Thyroid gland (tissue), 4 donors: ENCODE measurements at places on chromosomes 12 and 14. TPM values are rescaled to one million over a fixed set of nuclear protein-coding genes. Genes with fewer than 3 reads are reported as not detected.

DNA sequence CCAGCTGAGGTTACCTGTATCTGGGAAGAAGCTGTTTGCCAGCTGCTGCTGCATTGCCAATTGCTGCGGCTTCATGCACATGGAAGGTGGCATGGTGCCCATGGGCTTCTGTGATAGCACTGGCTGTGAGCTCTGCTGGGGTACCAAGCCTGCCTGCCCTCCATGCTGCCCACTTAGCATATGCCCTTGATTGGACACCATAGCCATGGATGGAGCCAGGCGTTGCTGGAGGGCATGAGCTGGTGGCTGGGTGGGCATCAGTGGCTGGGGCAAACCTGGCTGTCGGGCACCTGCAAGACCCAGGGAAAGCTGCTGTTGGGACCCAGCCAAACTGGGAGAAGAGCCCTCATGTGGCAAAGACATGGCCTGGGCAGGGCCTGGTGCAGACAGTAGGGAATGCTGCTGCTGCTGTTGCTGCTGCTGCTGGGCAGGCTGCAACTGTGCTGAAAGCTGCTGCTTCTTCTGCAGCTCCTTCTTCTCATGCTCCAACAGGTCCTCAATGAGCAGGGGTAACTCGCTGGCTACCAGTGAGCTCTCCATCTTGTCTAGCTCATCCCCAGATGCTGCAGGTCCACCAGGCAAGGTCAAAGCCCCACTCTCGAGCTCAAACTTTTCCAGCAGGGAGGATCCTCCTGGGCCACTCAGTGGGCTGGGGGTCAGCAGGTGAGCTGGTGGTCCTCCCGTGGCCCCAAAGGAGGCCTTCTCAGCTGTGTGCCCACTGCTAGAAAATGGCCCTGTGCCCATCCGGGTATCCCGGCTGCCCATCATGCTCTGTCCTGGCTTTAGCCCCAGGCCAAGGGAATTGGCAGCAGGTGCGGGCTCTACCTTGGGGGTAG, 18.8 kb upstream of the PRKAG1 start:
- no peak overlapping the region for H3K4me3 ChIP-seq
- no peaks in the 10 kb centered on the region for H3K4me1 ChIP-seq
- DNase-seq = no peak
- peaks cover 81% of the 10 kb centered on the region for H3K36me3 ChIP-seq

- peaks cover 9% of the 10 kb centered on the region for H3K4me1 ChIP-seq
- no peak for DNase-seq
- H3K27ac ChIP-seq = no peak overlapping the region
- H3K4me3 ChIP-seq = no peak overlapping the region
- H3K36me3 ChIP-seq = no peaks in the 10 kb centered on the region
- no peaks in the 10 kb centered on the region for H3K27me3 ChIP-seq
Observed at GRCh38 chr14:23185063-23185462, 1.6 kb upstream of the SLC7A8 start.

DNA sequence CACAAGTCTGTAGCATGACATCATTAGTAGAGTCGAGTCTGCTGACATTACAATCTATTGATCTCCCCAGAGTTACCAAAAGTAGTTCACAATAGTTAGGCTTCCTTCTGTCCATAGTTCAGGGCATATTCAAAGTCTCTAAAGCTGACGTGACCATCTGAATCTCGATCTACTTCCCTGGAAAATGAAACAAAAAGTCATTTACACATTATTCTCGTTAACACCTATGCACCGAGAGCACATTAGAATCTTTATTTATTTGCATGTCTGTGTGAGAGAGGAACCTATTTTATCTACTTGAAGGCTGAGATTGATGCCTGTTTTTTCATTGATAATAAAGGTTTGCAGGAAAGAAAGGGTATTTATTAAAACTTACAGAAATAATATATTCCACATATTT, 157.4 kb downstream of the EFCAB11 start:
- no peak overlapping the region for H3K4me3 ChIP-seq
- no peaks in the 10 kb centered on the region for H3K27me3 ChIP-seq
- no peak for DNase-seq
- H3K27ac ChIP-seq = no peak overlapping the region
- no peaks in the 10 kb centered on the region for H3K4me1 ChIP-seq

The OASL gene
- 0.54 TPM for total RNA-seq

GRCh38 chr12:107163413-107163812, 70.1 kb upstream of the CRY1 start:
- H3K27ac ChIP-seq = no peak overlapping the region
- H3K27me3 ChIP-seq = no peaks in the 10 kb centered on the region
- no peaks in the 10 kb centered on the region for H3K36me3 ChIP-seq
- H3K4me3 ChIP-seq = no peak overlapping the region
- no peak for DNase-seq

DNA sequence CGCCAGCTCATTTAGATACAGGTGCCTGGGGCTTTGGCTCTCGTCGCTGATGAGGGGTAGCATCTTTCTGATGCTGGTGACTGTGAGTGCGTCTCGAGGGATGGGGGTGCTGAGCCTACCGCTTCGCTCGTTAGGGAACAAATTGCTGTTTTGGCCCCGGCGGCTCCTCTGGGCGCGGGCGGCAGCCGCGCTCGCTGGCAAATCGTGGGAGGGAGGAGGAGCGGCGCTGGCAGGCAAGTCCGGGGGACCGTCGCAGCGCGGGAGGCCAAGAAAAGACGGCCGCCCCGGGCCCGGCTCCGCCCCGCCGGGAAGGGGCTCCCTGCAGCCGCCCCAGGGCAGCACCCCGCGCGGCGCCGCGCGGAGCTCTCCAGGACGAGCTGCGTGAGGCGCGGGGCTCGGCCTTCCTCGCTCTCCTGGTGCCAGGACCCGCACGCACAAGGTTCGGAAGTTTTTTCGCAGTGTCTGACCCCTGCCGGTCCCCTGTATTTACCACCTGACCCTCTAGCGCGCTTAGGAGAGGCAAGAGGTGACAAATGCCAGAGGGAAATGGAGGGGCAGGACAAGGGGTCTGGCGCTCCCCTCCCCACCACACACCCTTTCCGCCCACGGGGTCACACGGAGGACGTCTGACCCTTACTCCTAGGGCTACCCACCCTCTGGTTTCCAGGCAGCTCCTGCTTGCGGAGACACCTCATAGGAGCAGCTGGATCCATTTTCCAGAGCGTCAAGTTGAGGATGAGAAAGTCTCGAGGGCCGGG, 899 bp upstream of the KCNH3 start:
- DNase-seq = peak; percentile 17
- no peak overlapping the region for H3K27ac ChIP-seq
- no peaks in the 10 kb centered on the region for H3K27me3 ChIP-seq
- peak overlapping the region; percentile 54 for H3K4me3 ChIP-seq

DNA sequence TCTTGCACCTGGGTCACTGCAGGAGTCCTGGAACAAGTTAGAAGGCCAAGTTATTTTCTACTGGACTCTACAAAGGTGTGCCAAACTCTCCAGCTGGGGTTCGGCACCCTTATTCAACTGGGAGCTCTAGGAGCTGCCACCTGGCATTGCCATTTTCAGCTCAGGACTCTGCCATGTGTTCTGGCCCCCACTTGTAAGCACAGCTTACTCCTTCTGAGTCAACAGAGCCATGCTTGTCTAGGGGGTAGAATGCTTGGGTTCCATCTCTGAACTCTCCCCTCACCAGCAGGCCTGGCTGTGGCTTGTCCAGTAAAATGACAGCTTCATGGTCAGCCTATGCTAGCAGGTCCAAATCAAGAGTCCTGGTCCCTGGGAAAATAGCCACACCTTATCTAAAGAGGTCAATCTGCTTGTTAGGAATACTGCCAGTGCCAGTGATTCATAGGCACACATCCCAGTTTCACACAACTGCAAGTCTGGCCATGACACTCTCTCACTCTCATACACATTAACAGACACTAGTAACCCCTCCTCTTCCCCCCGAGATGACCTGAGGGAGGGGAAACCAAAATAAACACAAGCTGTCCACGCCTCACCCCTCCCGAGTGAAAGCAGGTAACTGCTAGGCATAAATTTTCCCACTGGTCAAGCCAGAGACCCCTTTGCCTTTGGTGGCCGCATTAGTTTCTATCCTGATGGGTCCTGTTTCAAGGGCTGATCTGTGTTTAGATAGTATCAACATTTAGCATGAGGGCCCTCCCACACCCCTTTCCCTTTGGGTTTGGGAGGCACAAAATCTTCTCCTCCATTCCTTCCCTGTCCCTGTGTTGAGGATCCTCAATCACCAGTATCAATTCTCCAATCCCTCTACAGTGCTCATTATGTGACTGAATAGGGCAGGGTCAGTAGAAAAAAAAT, 182.3 kb upstream of the GZMB start:
- no peak overlapping the region for H3K4me3 ChIP-seq
- H3K4me1 ChIP-seq = peaks cover 27% of the 10 kb centered on the region
- no peak overlapping the region for H3K27ac ChIP-seq
- H3K27me3 ChIP-seq = no peaks in the 10 kb centered on the region
- no peaks in the 10 kb centered on the region for H3K36me3 ChIP-seq
- DNase-seq = no peak

DNA sequence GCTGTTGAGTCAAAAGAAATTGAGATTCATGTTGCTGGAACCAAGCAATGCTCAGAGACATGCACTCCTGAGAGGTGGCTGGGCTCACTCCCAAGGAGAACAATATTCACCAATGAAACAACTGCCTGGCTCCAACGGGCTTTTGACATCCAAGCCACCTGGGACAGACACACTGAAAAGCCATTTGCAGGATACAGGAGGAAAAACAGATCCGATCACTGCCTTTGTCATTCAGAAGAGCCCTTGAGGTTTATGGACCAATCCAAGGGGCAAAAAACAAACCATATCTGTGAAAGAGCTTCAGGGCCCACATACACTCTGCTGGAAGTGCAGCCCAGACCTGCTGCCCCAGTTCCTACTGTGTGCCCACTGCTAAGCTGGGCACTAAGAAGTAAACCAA, 277.5 kb downstream of the NUAK1 start:
- no peak overlapping the region for H3K27ac ChIP-seq
- H3K4me3 ChIP-seq = no peak overlapping the region
- H3K4me1 ChIP-seq = no peaks in the 10 kb centered on the region
- no peaks in the 10 kb centered on the region for H3K36me3 ChIP-seq
- H3K27me3 ChIP-seq = no peaks in the 10 kb centered on the region

DNA sequence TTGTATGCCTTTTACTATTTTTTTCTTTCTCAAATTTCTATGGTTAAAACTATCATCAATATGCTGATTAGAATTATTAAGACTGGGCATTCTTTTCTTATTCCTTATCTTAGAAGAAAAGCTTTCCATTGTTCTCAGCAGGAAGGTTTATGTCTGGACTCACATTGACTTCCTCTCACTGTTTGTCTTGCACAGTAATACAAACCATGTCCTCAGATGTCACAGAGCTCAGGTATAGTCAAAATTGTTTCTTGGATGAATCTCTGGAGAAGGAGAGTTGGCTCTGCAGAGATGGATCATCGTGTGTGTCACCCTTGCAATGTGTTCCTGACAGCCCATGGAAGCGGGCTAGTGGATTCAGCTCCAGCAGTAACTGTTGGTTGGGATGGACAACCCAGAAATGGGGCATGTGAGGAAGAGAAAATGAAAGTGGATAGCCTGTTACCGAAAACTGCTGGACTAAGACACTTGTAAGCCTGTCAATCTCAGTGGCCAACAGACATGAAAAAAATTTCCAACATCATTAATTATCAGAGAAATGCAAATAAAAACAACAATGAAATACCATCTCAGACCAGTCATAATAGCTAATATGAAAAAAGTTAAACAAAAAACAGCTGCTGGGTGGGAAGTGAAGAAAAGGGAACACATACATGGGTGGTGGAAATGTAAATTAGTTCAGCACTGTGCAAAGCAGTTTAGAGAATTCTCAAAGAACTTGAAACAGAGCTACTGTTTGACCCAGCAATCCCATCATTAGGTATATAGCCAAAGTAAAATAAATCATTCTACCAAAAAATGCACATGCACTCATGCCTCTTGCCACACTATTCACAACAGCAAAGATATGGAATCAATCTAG, 967.8 kb downstream of the TMEM121 start:
- H3K27me3 ChIP-seq = no peaks in the 10 kb centered on the region
- H3K27ac ChIP-seq = no peak overlapping the region
- no peaks in the 10 kb centered on the region for H3K4me1 ChIP-seq
- no peak for DNase-seq
- no peak overlapping the region for H3K4me3 ChIP-seq

- no peak for DNase-seq
- no peaks in the 10 kb centered on the region for H3K4me1 ChIP-seq
- H3K27ac ChIP-seq = no peak overlapping the region
Observed at GRCh38 chr14:66596241-66596985, 88.5 kb downstream of the GPHN start.
